ENCODE measurements at places on chromosomes 1 and 21.

GRCh38 chr1:44030605-44031251, 534 bp downstream of the SLC6A9 start:
- peak; percentile 83 for DNase-seq
- H3K27me3 ChIP-seq, result no peaks in the 10 kb centered on the region

- peaks cover 6% of the 10 kb centered on the region for H3K4me1 ChIP-seq
- no peak for DNase-seq
- H3K27me3 ChIP-seq, result no peaks in the 10 kb centered on the region
- H3K4me3 ChIP-seq, result no peak overlapping the region
- no peak overlapping the region for H3K27ac ChIP-seq
- peaks cover 10% of the 10 kb centered on the region for H3K36me3 ChIP-seq
These were observed 57.3 kb downstream of the SDCCAG8 start for GRCh38 chr1:243312952-243313634.

- H3K27ac ChIP-seq, result no peak overlapping the region
These were observed 216.6 kb downstream of the PLA2G4A start for GRCh38 chr1:187045371-187045770.

GRCh38 chr1:145947551-145947950, 10.3 kb downstream of the LIX1L start:
- DNase-seq, result no peak
- H3K27me3 ChIP-seq, result no peaks in the 10 kb centered on the region
- no peak overlapping the region for H3K4me3 ChIP-seq
- H3K4me1 ChIP-seq, result peaks cover 20% of the 10 kb centered on the region
- H3K36me3 ChIP-seq, result peaks cover 38% of the 10 kb centered on the region
- H3K27ac ChIP-seq, result no peak overlapping the region

- no peaks in the 10 kb centered on the region for H3K36me3 ChIP-seq
- no peak overlapping the region for H3K4me3 ChIP-seq
- no peaks in the 10 kb centered on the region for H3K4me1 ChIP-seq
- H3K27ac ChIP-seq, result no peak overlapping the region
- DNase-seq, result no peak
These were observed 339.9 kb downstream of the NTNG1 start for GRCh38 chr1:107480548-107481415.

GRCh38 chr1:236869911-236870310, 74.8 kb downstream of the MTR start:
- no peak overlapping the region for H3K27ac ChIP-seq
- H3K27me3 ChIP-seq, result no peaks in the 10 kb centered on the region
- no peak for DNase-seq

DNA sequence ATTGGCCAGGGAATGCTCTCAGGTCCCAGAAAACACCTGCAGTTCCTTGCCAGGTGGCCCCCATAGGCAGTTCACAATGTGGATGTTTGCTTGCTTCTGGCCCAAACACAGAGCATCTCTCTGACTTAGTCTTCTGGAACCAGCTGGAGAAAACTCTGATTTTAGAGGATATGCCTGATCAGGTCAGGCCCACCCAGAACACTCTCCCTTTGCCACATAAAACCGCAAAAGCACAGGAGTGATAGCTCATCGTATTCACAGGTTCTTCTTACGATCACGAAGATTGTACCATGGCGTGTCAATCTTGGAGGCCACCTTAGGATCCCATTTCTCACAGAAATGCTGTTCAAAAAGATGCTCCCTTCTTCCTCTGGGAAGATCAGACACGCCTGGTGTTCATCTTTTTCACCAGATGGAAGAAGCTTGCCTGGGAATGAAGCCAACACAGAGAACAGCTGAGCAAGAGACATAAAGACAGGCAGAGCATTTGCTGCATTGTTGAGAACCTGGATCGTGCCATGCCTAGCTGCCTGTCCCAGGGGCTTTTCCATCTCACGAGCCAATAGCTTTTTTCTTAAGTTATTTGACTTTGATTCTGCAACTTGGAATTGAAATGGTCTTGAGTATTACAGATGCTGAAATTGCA, 11.6 kb upstream of the CD247 start:
- no peaks in the 10 kb centered on the region for H3K36me3 ChIP-seq
- H3K4me3 ChIP-seq, result no peak overlapping the region
- H3K4me1 ChIP-seq, result peaks cover 9% of the 10 kb centered on the region
- peaks cover 10% of the 10 kb centered on the region for H3K27me3 ChIP-seq
- no peak for DNase-seq

- no peaks in the 10 kb centered on the region for H3K36me3 ChIP-seq
- peaks cover 20% of the 10 kb centered on the region for H3K27me3 ChIP-seq
These were observed 28.5 kb downstream of the MAB21L3 start for GRCh38 chr1:116139592-116140134.

- H3K36me3 ChIP-seq, result no peaks in the 10 kb centered on the region
- no peaks in the 10 kb centered on the region for H3K27me3 ChIP-seq
- H3K4me1 ChIP-seq, result no peaks in the 10 kb centered on the region
- no peak for DNase-seq
- no peak overlapping the region for H3K4me3 ChIP-seq
These were observed 185.5 kb upstream of the ZC3H12A start for GRCh38 chr1:37288900-37289299.

DNA sequence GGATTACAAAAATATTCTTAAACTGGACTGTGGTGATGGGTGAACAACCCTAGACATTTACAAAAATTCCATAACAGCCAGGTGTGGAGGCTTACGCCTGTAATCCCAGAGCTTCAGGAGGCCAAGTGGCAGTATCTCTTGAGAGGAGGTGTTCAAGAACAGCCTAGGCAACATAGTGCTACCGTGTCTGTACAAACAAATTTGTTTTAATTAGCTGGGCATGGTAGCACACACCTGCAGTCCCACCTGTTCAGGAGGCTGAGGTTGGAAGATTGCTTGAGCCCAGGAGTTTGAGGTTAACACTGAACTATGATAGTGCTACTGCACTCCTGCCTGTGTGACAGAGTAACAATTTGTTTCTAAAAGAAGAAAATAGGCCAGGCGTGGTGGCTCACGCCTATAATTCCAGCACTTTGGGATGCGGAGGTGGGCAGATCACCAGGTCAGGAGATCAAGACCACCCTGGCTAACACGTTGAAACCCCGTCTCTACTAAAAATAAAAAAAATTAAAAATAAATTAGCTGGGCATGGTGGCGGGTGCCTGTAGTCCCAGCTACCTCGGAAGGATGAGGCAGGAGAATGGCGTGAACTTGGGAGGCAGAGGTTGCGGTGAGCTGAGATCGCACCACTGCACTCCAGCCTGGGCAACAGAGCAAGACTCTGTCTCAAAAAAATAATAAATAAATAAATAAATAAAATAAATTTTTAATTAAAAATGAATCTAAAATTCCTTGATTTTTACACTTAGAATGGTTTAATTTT, 37.1 kb downstream of the ARID4B start:
- no peak overlapping the region for H3K27ac ChIP-seq
- H3K27me3 ChIP-seq, result no peaks in the 10 kb centered on the region
- H3K4me1 ChIP-seq, result peaks cover 31% of the 10 kb centered on the region
- no peak for DNase-seq
- H3K36me3 ChIP-seq, result peaks cover 10% of the 10 kb centered on the region

GRCh38 chr21:46191257-46191685, 7.0 kb upstream of the SPATC1L start:
- H3K36me3 ChIP-seq, result peaks cover 16% of the 10 kb centered on the region
- no peak overlapping the region for H3K4me3 ChIP-seq
- H3K27ac ChIP-seq, result no peak overlapping the region
- no peaks in the 10 kb centered on the region for H3K4me1 ChIP-seq
- H3K27me3 ChIP-seq, result no peaks in the 10 kb centered on the region
- DNase-seq, result no peak

GRCh38 chr1:160978510-160978927, 23.9 kb upstream of the ITLN2 start:
- H3K36me3 ChIP-seq, result no peaks in the 10 kb centered on the region
- no peak overlapping the region for H3K4me3 ChIP-seq
- H3K27ac ChIP-seq, result no peak overlapping the region
- no peak for DNase-seq
- peaks cover 38% of the 10 kb centered on the region for H3K27me3 ChIP-seq

- no peak for DNase-seq
- no peaks in the 10 kb centered on the region for H3K36me3 ChIP-seq
- no peak overlapping the region for H3K4me3 ChIP-seq
- no peak overlapping the region for H3K27ac ChIP-seq
These were observed 40.2 kb downstream of the RASAL2 start for GRCh38 chr1:178134061-178134460.

DNA sequence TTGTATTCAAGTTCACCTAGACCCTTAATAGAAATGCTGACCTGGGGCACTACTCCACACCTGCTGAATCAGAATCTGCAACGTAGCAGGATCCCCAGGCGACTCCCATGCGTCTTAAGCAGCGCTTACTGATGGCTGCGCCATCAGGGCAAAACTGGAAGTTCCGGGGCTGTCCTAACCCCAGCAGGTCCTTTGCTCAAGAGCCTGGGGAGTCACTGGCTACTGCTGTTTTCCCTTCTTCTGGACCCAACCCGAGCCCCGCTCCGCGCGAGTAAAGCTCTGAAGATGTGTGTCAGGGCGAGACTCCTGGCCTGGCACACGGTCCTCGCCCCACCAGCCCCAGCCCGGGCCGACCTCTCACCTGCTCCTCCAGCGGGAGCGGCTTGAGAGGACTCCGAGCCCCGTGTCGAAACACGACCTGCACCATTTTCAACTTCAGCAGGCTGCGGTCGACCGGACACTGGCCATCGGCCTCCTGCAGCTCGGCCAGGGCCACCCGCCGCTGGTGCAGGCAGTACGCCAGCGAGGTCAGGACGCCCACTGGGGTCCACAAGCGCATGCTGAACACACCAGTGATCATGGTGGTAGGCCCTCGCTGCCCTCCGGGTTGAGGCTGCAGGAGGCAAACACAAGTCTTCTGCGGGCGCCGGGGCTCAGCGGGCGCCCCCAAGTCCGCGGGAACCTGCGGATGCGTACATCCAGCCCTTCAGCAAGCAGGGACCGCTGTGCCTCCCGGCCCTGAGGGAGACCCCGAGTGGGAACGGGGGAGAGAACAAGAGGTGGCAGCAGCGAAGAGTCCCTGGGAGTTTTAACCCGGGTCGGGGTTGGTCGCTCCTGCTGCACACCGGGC, 630 bp downstream of the ACP6 start:
- H3K27me3 ChIP-seq, result peaks cover 17% of the 10 kb centered on the region
- peak overlapping the region; percentile 93 for H3K27ac ChIP-seq
- H3K36me3 ChIP-seq, result no peaks in the 10 kb centered on the region
- H3K4me1 ChIP-seq, result peaks cover 26% of the 10 kb centered on the region

- H3K27me3 ChIP-seq, result no peaks in the 10 kb centered on the region
- H3K27ac ChIP-seq, result no peak overlapping the region
- H3K36me3 ChIP-seq, result no peaks in the 10 kb centered on the region
- DNase-seq, result no peak
These were observed 142.1 kb downstream of the NEGR1 start for GRCh38 chr1:72140222-72140621.

- no peak overlapping the region for H3K27ac ChIP-seq
- H3K27me3 ChIP-seq, result peaks cover 2% of the 10 kb centered on the region
- DNase-seq, result no peak
- no peaks in the 10 kb centered on the region for H3K4me1 ChIP-seq
- H3K4me3 ChIP-seq, result no peak overlapping the region
These were observed 41.0 kb upstream of the USP25 start for GRCh38 chr21:15688809-15689208.

- no peaks in the 10 kb centered on the region for H3K27me3 ChIP-seq
- H3K27ac ChIP-seq, result no peak overlapping the region
- no peaks in the 10 kb centered on the region for H3K4me1 ChIP-seq
- DNase-seq, result no peak
- no peaks in the 10 kb centered on the region for H3K36me3 ChIP-seq
- H3K4me3 ChIP-seq, result no peak overlapping the region
These were observed 137.3 kb downstream of the SLC30A10 start for GRCh38 chr1:219790834-219791615.

DNA sequence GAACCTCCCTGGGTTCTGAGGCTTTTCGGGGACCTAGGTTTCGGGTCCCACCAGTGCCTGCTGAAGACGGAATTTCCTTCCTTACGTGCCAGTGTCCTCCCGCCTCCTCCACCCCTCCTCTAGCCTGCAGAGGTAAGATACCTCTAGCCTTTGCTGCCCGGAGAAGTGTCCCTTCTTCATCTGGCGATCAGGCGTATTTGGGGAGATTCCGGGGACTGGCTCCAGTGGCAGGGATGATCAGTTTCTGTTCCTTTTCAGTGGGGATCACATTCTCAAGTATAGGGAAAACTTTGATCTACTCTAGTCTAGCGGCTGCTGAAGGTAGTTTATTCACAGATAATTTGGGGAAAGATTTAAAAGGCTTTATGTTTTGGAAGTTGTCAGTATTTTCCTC, 674 bp downstream of the CEP350 start:
- DNase-seq, result no peak
- H3K27ac ChIP-seq, result peak overlapping the region; percentile 88
- peaks cover 3% of the 10 kb centered on the region for H3K36me3 ChIP-seq

- H3K4me1 ChIP-seq, result peaks cover 23% of the 10 kb centered on the region
- DNase-seq, result peak; percentile 66
- H3K27me3 ChIP-seq, result no peaks in the 10 kb centered on the region
- H3K27ac ChIP-seq, result peak overlapping the region; percentile 43
- H3K4me3 ChIP-seq, result peak overlapping the region; percentile 70
These were observed 67.7 kb upstream of the RCC1 start for GRCh38 chr1:28437924-28438699.

DNA sequence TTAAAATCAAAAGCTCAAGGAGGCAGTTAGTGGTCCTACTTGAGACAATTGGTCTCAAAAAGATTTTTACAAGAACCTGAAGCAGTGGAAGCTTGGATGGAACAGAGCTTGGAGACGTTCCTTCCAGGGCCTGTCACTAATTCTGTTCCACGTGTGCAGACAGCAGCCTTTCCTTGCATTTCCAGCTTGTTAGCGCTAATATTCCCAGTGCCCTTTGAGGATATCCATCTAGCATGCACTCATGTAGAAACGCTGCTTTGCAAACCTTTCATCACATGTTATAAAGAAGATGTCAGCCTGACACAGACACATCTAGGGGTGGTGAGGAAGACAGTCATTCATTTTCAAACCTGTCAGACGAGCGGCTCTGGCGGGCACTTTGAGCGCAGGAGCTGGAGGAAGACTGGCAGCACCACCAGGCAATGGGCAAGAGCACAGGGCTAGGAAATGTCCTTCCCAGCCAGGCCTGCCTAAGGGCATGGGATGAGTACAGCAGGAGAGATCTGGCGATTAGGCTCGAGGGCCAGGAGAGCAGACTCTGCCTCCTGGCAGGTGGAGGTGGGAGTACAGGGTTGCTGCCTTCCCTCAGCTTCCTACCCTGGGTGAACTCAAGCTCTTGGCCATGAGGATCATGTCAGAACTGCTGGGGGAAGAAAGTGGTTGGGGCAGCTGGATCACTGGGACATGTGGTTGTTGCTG, 55.5 kb downstream of the CASQ2 start:
- H3K36me3 ChIP-seq, result no peaks in the 10 kb centered on the region
- H3K4me3 ChIP-seq, result no peak overlapping the region

- no peak overlapping the region for H3K4me3 ChIP-seq
- no peaks in the 10 kb centered on the region for H3K4me1 ChIP-seq
- H3K27me3 ChIP-seq, result peaks cover 2% of the 10 kb centered on the region
- no peak overlapping the region for H3K27ac ChIP-seq
- no peaks in the 10 kb centered on the region for H3K36me3 ChIP-seq
These were observed 188.7 kb downstream of the GIPC2 start for GRCh38 chr1:78234496-78234895.

- H3K4me1 ChIP-seq, result peaks cover 5% of the 10 kb centered on the region
- no peak overlapping the region for H3K4me3 ChIP-seq
- H3K27ac ChIP-seq, result no peak overlapping the region
- DNase-seq, result no peak
- no peaks in the 10 kb centered on the region for H3K27me3 ChIP-seq
These were observed 16.1 kb downstream of the EIF2B3 start for GRCh38 chr1:44970317-44970716.
